NCI-H460 (cell line): ENCODE measurements at places on chromosomes 1 and 21. TPM values are rescaled to one million over a fixed set of nuclear protein-coding genes. Genes with fewer than 3 reads are reported as not detected.

NKAIN1 gene
- total RNA-seq, result 0.57 and 1.0 TPM in 2 replicates

SLAMF8 gene
- total RNA-seq, result not detected in 2 replicates

ALX3 gene
- not detected in 2 replicates for total RNA-seq

UBL4B gene
- not detected in 2 replicates for total RNA-seq

UAP1 gene
- total RNA-seq, result 53.8 and 57.1 TPM in 2 replicates

CRYBG2 gene
- 0.20 TPM in 1 of 2 replicates, not detected in the other for total RNA-seq

THEM5 gene
- not detected in 2 replicates for total RNA-seq

ADAM30 gene
- total RNA-seq, result not detected in 2 replicates

GRCh38 chr1:13585612-13585991 is 2.0 kb downstream of the PDPN start:
- no peak for DNase-seq

GRCh38 chr1:48048980-48049379 is 51.8 kb upstream of the TRABD2B start:
- DNase-seq, result no peak

GRCh38 chr1:12610305-12610935 is 7.6 kb downstream of the DHRS3 start:
- DNase-seq, result no peak

DNA sequence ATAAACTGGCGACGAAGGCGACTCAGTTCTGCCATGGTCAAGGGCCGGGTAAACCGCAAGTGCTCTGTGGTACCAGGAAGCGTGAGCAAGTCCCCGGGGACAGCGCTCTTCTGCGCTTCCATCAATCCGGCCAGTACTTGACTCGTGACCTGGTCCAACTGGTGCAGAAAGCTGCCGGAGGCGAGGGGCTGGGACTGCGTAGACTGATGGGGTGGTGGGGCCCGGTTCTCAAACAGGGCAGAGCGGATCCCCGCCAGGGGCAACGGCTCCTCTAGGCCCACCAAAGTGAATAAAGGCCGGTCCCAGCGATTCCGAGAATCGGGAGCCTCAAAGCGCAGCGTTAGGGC is 852 bp downstream of the KTI12 start:
- DNase-seq, result peak; percentile 30

- DNase-seq, result no peak
Measured at GRCh38 chr1:15696956-15697521, 12.9 kb downstream of the PLEKHM2 start.

DNA sequence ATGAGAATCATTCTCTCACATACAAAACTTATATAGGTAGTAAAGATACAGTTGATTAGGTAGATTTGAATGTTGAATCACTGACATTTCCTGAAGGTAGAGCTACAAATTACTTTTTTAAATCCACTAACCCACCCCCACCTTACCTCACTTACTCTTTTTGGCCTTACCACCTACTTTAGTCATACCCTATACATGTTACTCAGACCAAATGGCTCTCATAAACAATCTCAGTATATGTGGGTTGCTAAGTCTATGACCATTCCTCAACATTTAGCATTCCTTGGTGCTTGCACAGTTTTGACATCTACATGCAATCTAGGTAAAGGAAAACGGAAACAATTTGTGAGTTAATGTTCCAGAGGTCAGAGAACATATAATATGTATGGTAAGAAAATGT is 26.3 kb downstream of the SYDE2 start:
- DNase-seq, result no peak

GRCh38 chr21:45093035-45093532 is 18.7 kb downstream of the ADARB1 start:
- DNase-seq, result no peak

GRCh38 chr1:166379447-166379846 is 212.6 kb upstream of the FAM78B start:
- peak; percentile 26 for DNase-seq

DNA sequence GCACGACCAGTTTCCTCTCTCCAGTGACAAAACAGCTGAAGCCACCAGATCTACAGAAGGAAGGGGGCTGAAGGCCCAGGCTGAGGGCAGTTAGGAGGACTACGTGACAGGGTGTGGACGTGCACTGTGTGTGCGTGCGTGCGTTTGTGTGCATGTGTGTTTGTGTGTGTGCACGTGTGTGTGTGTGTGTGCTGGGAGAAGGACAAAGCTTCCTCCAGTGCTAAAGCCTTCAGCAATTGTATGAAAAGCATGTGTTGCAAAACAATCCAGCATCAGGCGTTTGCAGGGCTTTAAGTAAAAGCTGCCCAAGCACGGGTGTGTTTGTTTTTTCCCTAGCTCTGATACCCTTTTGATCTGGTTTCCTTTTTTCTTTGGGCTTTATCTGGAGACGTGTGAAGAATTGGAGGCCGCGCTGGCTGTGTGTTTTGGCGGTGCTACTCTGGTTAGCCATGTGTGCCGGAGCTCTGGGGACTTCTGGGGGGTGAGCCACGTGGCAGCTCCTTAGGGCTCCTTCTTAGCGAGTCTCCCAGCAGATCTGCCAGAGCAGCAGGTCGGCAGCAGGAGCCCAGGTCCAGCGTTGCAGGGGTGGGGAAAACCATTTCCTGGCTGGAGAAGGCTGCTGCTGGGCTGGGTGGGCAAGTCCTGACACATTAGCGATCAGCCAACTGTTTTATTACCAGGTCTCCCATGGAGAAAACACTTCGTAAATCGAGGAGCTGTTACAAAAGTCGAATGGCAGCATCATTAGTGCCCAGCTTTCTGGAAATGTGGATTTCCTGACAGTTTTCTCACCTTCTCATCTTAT is 73.4 kb downstream of the UCK2 start:
- no peak for DNase-seq

DNA sequence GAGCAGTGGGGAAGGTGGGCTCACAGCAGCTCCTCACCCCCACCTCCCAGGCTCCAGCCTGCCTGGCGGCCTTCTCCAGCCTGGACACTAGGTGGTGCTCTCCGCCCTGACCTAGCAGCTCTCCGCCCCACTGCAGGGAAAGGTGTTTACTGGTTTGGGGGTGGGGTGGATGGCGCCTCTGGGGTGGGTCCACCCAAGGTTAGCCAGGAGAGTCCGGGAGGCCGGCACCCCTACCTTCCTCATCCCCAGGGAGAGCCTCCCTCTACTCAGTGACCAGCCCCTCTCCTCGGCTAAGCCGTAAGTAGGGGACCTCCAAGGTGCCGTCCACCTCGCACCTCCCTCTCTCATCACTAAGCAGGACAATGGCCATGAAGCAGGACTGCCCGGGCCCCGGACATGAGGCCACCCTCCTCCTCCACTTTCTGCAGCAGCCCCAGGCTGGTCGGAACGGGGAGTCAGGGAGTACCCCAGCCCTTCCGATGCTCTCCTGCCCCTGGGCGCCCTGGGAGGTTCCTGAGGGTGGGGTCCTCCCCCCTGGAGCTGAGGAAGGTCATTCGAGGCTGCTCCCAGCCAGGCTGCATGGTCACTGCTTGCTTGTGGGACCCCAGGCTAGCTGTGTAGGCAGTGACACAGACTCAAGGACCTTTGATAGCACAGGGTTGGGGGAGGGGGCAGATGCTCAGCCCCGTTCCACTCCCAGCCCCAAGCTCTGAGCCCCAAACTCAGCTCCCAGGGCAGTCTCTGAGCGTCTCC is 101.4 kb upstream of the VAMP3 start:
- peak; percentile 18 for DNase-seq

DNA sequence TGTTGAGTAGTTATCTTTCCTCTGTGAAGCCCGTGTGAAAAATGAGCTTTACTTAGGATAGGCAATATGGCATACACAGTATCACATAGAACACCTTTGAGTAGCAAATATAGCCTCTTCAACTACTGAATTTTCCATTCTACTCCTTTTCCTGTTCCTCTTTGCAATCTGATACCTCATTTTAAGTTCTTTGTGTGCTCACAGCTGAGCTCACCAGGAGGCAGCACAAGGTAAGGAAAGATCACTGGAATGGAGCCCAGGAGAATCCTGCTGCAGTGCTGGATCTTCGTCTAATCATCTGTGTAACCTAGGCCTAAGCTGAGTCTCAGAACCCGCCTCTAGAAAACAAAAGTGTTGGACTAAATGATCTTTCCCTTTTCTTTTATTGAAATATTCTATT is 171.0 kb downstream of the LRRC40 start:
- peak; percentile 6 for DNase-seq

DNA sequence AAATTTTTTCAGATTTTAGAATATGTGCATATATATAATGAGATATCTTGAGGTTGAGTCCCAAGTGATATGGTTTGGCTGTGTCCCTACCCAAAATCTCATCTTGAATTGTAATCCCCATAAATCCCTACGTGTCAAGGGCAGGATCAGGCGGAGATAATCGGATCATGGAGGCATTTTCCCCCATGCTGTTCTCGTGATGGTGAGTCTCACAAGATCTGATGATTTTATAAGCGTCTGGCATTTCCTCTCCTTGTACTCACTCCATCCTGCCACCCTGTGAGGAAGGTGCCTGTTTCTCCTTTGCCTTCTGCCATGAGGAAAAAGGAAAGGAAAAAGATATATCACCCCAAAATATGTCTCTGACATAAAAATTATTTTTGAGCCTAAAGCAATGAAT is 64.6 kb downstream of the TOR3A start:
- DNase-seq, result no peak

DNA sequence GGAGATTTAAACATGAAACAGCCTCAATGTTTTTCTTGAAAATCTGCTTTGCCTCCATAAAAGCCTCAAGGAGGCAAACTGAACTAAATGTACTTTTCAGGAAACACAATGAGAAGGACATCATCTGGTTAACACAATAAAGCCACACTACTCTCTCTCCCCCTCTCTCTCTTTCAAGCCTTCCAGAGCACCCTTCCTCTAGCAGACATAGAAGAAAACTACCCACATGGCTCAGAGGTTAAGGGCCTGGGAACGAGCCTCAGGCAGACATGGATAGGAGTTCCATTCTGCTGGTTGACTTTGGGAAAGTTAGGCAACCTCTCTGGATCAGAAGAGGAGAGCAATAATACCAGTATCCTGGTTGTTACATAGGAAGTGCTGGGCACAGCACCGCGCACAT is 42.9 kb downstream of the RUNX1 start:
- DNase-seq, result no peak

GRCh38 chr1:2537784-2538115 is 7.7 kb upstream of the HES5 start:
- no peak for DNase-seq

DNA sequence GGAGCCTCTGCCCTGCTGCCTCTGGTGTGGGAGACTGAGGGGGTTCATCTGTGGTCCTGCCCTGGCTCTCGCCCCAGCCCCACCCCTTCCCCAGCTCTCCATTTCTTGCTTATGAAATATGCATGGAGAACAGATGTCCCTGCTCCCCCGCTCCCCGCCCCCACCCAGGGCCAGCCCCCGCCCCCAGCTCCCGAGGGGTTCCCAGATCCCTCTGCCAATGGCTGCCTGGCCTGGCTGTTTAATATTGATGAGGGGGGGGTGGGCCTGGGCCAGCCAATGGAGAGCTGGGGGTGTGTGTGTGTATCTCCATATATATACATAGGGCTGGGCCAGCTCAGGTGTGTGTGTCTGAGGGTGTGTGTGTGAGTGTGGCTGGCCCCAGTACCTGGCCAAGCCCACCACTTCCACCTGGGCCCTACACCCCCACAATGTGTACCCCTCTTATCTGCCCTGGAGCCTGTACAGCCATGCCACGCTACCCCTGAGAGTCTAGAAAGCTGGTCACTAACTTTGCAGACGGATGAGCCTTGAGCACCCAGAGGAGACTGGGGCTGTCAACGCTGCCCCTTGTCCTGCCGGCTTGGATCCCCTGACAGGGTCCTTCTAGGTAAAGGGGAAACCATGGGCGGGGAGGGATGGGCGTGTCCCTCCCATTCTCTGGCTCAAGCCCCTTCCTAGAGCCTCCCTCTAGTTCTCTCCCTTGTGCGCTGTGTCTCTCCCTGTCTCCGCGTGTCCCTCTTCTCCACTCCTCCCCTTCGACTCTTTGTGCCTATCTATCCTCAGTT is at the start of gene NHLH1:
NHLH1 (plus strand) TSS at position 341 of the 785 bp plus-strand sequence. CDS start 3,661 bp downstream, outside the sequence.
- no peak for DNase-seq

DNA sequence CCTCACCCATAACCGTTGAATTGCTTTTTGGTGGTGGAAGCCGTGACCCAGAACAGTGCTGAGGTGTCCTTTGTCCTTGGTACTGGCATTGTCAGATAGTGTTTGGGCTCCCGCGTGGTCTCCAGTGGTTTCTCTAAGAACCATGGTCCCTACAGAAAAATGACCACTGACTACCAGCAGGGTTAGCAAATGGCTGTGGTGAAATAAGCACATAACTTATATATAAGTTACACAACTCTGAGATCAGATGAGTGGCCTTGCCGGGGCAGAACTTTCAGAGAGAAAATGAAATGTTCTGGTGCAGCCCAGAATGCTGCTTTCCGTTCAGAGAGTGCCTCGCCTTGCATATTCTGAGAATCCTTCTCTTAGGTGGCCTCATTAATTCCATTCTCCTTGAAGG is 5.0 kb downstream of the SLC37A1 start:
- no peak for DNase-seq

DNA sequence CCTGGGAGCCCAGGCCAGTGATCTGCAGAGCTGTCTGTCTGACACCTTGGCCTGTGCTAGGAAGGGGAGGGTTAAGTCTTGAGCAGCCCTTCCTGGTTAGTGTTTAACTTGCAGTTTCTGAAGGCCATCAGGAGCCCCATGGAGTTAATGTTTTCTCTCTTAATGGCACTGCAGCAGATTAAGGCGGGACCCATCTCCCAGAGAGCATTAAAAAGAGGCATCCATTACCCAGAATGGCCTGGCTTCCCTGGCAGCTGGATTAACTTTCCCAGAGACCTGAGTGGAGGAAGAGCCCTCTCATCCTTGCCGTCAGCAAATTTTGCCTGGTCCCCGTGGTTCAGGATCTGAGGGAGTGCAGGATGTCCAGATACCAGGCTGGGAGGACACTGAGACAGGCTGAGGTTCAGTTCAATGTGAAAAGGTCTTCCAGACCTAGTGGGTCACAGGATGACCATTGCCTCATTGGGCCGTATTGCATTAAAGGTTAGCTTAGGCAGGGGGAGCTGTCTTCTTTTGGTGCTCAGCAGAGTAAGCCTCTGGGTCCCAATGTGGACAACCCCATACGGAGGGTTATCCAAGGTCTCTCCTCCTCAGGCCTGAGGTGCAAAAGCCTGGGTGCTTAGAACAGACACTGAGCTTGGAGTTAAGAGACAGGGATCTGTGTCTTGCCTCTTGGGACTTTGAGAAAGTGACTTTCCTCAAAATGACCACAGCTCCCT is 522.6 kb downstream of the PTPRU start:
- DNase-seq, result no peak

DNA sequence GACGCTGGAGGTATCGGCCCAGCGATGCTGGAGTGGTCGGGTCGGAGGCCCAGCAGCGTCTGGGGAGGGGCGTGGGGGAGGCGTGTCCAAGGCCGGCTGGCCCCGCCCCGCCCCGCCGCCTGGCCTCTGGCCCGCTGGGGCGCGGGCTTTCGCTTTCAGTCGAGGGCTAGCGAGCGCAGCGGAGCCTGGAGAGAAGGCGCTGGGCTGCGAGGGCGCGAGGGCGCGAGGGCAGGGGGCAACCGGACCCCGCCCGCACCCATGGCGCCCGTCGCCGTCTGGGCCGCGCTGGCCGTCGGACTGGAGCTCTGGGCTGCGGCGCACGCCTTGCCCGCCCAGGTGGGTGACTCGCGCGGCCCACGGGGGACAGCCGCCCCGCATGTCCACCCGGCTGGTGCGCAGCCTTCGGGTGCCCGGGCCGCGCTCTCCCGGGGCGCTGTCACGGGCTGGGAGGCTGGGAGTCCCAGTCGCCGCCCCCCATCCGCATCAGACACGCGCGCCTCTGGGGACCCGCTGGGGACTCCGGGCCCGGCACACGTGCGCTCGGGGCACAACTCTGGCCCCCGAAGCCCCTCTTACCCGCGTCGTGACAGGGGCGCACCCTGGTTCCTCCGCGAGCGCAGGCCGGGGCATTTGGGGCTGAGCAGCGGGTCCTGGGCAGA is at the start of gene TNFRSF1B:
TNFRSF1B (plus strand) TSS at position 158 of the 659 bp plus-strand sequence; CDS start at position 259, 101 bp downstream.
- peak; percentile 21 for DNase-seq

- DNase-seq, result no peak
Measured at GRCh38 chr1:155321639-155322503, 1.2 kb downstream of the RUSC1 start.
